ENCODE measurements at places on chromosomes 16 and 17.

DNA sequence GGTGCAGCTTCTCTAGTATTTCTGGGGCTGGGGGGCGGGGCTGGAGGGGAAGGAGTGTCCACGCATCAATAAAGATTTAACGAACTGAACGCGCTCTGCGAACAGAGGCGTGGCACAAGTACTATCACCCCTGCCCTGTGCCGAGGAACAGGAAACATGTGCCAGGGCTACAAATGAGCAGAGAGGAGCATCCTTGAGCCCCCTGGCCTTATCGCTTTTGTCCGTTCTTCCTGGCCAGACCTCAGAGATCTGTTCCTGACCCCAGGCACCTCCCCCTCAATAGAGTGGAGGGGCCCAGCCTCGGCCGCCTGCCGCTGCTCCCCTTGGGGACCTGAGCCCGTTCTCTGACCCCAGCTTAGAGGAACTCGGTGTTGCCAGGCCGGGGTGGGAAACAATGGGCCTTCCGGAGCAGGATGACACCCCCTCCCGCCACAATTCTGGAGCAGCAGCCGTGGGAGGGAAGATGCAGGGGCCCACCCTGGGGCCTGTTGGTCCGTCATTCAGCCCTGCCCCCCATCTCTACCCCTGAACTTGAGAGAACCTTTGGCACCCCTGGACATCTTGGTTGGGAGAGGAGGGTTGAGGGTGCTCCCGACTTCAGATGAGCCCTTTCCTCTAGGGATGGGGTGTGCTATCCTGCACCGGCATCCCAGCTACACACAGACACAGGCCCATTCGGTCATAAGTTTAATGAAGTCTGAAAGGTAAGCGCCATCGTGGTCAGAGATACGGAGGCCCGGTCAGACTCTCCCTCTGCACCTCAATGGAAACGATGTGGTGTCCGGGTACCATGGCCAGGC is 1.1 kb downstream of the NAA38 start:
- peak; percentile 15 for DNase-seq

- DNase-seq: no peak
These were observed 104.3 kb downstream of the STXBP4 start for GRCh38 chr17:55072898-55073297.

DNA sequence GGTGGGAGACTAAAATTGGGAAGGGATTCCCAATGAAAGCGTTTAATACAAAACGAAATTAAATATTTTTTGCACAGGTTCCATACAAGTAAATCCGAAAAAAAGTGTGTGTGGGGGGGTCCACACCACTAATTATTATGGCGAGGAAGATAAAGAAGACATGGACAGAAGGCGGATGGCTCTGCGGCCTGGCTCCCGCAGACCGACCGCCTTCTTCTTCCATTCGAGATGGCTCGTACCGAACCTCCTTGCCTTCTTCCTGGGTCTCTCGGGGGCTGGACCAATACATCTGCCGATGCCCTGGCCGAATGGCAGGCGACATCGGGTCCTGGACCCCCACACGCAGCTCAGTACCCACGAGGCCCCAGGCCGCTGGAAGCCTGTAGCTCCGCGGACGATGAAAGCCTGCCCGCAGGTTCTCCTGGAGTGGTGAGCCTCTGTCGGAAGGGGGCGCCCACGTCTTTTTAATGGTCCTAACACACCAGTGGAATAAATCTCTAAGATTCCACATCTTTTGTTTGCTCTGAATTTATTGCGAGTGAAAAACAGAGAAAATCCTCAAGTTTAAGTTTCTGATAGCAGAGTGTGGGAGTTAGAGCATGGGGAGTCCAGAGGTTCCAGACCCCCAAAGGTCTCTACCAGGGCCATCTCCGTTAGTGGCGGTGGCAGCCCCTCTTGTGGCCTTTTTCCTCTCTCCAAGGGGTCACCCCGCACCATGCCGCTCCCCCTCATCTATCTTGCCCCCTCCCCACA is 1.4 kb downstream of the PRAC2 start:
- DNase-seq: peak; percentile 84

- DNase-seq: no peak
These were observed 501.4 kb upstream of the WSB1 start for GRCh38 chr17:26792486-26792885.

GRCh38 chr16:31916056-31916488 is 42.5 kb downstream of the ZNF267 start:
- DNase-seq: no peak

DNA sequence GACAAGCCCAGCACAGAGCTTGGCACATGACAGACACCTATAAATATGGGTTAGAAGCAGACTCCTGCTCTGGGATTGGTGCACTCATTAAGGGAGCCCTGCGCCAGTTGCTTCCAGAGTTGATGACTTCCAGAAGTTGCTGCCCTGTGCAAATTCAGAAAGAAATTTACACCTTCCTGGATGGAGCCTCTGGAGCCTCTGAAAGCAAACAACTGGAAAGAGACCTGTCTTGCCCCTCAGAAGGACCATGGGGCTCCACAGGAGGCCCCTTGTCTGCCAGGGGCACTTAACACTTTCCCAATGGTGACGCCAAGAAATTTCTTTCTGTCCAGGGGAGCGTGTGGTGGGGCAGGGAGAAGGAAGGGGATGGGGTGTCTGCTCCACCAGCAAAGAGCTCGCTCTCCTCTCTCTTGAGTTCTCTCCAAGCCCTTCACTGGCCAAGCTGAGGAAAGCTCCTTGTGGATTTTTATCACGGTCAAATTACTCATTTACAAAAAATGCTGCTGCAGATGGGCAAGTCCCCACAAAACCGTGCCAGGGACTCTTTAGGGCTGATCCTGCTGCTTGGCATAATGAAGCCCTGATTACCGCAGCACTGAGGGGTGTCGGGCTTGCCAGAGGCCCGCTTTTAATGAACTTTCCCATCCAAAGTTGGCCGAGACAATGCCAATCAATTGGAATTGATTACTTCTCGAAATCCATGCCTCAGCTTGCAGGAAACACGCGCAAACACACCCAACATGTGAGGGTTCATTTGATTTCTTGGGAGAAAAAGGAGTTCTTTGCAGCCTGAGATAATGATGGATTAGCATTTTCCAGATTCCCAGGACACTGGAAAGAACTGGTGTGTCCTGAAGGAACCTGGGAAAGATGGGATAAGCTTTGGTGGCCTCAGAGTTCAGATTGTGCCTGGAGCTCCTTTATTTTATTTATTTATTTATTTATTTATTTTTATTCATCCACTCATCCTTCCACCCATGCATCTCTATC is 583.6 kb upstream of the CDH5 start:
- peak; percentile 91 for DNase-seq

DNA sequence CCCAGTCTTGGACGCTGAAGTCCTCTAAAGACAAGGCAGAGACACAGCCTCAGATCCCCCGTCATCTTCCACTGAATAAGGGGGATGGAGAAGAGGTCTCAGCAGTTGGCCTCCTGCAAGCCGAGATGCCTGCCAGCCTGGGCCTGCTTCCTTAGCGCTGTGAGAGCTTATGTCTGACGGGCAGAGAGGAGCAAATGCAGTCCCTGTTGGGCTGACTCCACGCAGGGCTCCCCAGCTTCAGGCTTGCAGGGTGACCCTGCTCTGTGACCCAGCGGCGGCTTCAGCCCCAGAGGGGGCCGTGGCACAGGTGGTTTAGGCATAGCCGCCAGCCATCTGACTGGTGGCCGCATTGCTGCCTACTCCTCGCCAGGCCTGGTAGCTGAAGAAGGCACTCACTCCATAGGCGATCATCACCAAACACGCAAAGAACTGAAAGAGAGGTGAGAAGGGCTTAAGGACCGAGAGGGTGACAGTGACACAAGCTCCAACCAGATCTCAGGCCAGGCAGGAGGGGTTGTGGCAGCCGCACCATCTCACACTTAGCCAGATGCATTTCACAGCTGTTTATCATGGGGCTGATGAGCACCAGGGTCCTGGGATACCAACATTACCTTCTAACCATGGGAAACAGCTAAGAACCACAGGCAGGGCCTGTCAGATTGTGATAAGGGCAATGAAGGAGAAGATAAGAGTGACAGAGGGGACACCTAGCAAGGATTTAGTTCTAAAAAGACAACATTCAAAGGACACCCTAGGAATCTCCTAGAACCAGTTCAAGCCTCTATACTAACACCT is 11.7 kb downstream of the ARL2BP start:
- DNase-seq: no peak

DNA sequence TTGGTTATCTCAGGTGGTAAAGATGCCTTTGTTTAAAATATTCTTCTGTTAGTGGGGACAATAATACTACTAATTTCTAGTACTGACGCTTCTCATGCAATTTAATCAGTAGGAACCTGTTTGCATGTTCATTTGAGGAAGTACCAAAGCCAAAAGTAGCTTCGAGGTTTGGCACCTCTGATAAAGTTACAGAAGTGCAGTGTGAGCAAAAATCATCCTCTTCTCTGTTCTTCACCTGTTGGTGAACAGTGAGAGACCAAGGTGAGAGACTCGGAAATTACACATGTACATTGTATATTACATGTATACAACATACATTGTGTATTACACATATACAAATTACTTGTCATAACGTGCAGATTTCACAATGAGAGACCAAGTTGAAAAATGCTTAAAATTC is 404.6 kb downstream of the MAF start:
- no peak for DNase-seq

DNA sequence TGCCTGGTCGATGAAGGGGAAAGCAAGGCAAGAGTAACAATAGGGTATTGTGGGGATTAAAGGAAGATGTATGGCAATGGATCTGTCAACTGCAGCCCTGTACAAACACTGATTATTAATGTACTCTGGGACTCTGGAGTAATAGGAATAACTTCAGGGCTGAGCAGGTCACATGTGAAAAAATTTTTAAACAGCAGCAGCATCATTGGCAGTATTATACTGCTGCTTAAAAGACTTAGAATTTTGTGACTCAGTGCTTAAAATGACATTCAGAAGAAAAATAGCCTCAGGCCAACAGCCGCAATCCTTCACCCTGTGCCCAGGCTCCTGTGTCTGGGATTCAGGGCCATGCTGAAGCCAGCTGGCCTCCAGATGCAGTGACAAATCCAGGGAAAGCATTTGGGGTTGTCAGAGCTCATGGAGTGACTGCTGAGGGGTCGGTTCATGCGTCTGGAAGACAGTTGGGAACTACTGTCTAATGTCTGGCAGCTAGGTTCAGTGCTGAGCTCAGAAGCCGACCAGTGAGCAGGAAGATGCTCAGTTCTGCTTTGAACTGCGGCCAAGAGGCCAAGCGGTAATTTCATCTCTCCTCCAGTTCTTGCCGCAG is 22.2 kb downstream of the TEX2 start:
- peak; percentile 91 for DNase-seq

DNA sequence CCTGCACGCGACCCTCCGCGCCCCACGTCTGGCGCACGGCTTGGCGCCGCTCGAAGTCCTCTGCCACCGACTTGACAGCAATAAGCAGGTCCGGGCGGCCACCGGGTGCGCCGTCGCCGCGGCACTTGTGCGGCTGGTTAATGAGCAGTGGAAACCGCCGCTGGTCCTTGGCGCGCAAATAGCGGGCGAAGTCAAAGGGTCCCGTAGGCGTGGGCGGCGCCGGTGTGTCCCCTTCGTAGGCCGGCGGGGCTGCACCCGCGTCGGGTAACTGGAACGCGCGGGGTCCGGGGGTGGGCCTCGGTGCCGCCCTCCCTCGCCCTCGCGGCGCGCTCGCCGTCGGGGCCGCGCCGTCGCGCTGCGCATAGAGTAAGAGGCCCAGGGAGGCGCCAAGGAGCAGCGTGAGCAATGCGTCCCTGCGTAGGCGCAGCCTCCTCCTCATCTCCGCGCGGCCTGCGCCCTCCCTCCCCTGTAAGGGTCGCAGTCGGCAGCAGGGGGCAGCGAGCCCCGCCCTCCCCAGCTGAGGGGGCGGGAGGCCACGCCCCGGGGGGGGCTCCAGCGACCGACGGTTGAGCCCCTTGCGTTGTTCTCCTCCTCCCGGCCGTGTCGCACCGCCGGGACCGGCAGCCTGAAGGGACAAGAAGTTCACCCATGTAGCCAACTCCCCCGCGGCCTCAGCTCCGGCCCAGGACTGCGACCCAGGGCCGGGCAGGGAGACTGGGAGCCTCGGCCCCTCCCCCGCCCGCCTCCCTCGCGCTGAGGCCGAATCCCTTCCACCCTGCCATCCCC is 558 bp downstream of the B3GNT9 start:
- DNase-seq: peak; percentile 86

- no peak for DNase-seq
These were observed 7.1 kb downstream of the NKIRAS2 start for GRCh38 chr17:42026857-42027589.

DNA sequence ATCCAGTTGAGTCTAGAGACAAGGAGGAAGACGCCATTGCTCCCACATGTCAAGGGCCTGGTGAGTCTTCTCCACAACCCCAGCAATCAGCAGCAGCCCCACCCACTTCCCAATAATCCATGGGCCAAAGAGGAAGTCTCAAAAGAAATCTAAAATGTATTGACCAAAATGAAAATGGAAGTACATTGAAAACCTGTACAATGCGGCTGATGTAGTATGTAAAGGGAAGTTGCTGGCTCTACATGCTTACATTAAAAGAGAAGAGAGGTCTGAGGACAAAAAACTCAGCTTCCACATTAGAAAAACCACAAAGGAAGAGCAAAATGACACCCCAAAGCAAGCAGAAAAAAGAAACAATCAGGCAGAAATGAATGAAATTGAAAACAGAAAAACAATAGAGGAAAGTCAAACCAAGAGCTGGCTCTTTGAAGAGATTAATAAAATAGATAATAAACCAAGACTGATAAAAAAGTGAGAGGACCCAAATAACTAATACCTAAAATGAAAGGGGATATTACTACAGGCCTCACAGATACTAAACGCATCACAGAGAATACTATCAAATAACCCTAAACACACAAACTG is 100.6 kb upstream of the METRNL start:
- no peak for DNase-seq

GRCh38 chr17:16251043-16251442 is 34.0 kb downstream of the PIGL start:
- no peak for DNase-seq

GRCh38 chr16:84448444-84448843 is 56.0 kb downstream of the MEAK7 start:
- DNase-seq: no peak

DNA sequence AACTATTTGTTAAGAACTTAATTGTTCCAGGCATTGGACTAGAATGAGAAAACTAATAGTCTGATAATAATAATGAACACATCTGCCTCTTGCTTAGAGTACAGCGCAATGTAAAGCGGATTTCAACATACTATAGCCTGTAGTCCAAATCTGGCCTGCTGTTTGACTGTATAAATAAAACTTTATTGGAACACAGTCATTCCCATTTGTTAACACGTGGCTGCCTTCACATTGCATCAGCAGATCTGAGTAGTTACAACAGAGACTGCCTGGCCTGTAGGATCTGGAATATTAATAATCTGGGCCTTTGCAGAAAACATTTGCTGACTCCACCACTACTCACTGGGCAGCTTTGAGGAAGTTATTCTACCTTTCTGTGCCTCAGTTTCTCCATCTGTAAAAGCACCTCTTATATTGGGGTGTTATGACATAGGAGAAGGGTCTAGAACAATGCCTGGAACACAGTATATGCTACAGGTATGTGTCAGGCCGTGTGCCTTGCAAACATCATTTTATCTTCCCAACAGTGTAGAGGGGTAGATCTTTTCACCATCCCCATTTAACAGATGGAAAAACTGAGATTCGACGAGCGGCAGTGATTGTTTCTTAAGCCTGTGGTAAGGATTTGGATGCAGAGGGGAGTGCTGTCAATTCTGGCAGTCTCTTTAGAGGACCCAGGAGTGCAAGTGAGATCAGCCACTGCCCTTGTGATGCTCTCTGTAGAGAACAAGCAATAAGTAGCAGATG is 22.2 kb downstream of the PDILT start:
- DNase-seq: no peak
